ENCODE measurements at places on chromosomes 11 and 22.

- no peak for DNase-seq
These were observed 16.5 kb downstream of the NUP50 start for GRCh38 chr22:45180146-45180679.

DNA sequence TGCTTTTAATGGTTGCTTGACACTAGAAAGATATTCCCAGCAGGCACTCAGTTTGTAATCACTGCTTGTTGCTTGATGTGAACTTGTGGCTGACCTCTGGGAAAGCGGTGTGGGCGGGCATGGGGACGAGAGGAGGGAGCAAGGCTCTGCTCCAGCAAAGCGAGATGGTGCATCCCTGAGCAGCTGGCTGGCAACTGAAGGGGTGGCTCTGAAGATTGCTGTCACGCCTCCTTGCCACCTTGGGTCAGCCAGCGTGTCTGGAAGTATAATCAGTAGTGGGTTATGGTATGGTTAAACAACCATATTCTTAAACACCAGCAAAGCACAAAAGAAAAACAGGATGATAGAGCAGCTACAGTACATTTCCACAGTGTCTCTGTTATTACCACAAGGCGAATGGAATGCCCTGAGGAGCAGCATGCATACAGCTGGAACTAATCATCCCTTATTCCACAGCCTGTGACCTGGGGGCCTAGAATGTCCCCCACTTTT lies 124.5 kb downstream of the TRIM44 start:
- no peak for DNase-seq

DNA sequence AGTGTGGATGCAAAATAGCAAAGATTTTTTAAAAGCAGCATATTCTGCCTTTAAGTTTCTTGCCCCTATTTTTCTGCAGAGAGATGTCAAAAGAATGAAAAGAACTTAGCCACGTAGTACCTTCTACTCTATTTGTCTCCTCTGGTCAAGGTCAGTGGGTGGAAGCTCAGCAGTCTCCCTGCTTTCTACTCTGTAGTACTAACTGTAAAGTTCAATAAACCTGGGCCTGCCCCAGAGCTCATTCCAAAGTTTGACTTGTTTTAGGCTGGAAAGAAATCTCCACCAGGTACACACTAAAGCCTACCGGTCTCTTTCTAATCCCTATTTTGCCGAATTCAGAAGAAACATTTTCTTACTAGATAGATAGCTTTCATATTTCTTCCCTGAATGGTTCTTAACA lies 247.9 kb upstream of the ARHGAP20 start:
- no peak for DNase-seq

DNA sequence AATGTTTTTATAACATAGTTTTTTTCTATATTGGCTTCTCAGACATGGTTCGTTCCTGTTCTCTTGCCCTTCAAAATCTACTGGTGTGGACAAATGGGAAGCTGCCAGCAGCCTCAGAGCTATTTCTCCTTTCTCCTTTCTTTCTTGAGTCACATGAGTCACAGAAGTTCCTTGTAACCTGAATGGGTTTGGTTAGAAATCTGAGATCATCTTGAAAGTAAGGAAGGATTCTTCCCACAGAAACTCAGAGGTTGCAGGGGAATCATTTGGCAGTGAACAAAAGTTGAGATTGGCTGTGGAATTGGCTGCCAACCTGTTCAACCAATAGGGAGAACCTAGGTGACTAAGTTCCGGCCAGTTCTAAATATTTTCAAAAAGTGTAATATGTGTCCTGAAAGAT lies 12.5 kb downstream of the PLET1 start:
- no peak for DNase-seq

GRCh38 chr22:49066619-49067018 lies 761.1 kb downstream of the BRD1 start:
- DNase-seq = no peak

- DNase-seq = no peak
These were observed 76.5 kb downstream of the C11orf91 start for GRCh38 chr11:33624083-33624482.

- DNase-seq = no peak
These were observed 30.0 kb upstream of the ARFGAP3 start for GRCh38 chr22:42887120-42887519.

GRCh38 chr11:72349616-72350218 lies 84.6 kb downstream of the CLPB start:
- no peak for DNase-seq

DNA sequence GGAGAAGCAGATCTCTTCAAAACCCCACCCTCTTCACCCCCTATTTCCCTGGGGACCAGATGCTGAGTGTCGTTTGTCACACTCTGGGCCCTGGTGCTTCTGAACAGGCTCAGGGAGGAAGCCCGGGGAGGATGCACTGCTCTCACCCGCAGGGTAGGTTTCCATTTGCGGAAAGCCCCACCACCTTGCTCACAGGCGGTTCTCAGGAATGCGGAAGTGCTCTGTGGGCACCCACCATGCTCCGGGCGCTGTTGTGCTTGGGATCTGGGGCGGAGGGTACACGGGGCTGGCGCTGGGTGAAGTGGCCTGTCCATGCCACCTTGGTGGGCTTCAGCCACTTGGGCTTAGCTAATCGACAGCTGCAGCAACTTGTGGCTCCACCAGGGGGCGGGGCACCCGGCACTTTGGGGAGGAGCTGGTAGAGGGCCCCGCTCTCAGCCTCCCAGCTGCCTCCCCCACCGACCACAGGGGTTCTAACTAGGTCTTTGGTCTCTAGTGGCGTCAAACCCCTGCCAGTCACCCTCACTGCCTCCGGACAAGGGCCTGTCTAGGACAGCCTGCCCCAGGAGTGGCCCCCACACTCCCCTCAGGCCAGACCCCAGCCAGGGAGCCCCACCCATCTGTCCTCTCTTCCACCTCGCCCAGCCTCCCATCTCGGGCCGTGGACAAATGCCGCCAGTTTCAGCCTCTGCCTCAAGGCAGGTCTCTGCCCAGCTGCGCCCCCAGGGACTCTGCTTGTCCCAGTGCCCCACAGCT lies 7.4 kb downstream of the NDUFV1 start:
- DNase-seq = peak; percentile 78

GRCh38 chr11:14642453-14642852 lies 1.2 kb upstream of the PDE3B start:
- no peak for DNase-seq

DNA sequence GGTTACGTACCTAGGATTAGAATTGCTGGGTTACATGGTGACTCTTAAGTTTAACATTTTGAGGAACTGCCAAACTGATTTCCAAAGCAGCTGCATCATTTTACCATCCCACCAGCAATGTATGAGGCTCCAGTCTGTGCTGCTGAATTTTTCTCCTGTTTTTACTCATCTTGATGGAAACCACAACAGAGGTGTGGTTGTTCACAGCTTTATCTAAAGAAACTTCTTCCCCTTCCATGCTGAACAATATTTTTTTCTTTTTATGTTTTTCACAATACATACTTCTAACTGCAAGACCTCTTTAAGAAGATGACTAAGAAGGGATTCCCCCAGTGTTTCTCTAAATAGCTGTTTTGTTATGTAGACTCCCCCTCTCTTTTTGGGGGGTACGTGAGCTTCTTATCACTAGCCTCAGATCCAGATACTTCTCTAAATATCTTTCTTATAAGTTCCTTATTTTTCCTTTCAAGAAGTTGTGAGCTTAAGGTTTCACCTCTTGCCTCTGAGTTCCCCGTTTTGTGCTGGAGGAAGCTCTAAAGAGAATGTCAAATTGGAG lies 24.0 kb downstream of the TCP11L1 start:
- no peak for DNase-seq

DNA sequence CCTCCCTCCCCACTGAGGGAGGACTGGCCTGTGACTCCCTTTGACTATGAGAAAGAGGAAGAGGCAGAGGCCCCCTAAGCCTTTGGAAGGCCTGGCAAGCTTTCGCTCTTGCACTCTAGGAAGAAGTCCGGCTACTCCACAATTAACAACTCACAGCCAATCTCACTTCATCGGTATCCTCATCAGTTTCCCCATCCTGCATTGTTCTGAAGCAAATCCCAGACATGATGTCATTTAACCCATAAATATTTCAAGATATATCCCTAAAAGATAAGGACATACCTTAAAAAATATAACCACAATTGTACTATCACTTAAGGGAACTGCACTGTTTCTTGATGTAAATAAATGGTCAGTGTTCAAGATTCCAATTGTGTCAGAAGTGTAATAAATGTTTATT lies 63.1 kb downstream of the CWC15 start:
- DNase-seq = no peak
